Stimulated activated CD4-positive, alpha-beta T cell treated with anti-CD3 and anti-CD28 coated beads, Interleukin-2, amount 100 ng/mL, for 48 hours (primary cell): ENCODE measurements at places on chromosomes 4 and X.

- DNase-seq: no peak
Observed at GRCh38 chrX:145549496-145549895, 268.1 kb upstream of the SLITRK2 start.

DNA sequence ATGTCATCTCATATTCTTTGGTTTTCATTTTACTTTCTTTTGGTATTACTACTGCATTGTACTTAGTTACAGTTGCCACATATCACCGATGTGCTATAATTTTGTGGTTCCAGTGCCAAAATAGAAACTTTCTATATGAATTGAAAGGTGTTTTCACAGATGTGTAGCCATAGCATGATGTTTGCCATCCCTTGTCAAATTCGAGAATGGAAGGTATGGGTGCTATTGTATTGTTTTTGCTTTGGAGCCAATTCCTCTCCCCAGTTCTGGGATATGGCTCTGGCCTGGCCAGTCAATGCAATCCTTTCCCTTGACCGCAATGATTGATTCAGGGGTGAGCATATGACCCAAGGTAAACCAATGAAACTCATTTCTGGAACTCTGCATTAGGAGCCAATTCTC is 86.2 kb upstream of the RPS6KA3 start:
- DNase-seq: no peak

DNA sequence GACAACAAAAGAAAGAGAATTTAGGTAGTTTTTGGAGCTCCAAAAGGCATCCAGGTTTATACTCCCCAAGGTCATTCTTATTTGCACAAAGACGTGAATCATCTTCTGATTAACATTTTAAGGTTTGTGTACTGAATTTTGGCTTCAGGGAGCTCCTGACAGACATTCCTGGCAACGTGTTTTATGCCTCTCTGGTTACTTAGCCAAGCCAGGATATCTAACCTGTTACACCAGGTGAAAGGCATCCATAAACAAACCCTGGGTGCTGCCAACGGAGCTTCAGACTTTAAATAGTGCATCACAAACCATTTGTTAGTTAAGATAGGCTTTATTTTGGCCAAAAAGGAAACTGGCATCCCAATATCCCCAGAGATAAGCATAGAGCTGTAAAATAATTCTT is 997.3 kb downstream of the ARAP2 start:
- DNase-seq: no peak

DNA sequence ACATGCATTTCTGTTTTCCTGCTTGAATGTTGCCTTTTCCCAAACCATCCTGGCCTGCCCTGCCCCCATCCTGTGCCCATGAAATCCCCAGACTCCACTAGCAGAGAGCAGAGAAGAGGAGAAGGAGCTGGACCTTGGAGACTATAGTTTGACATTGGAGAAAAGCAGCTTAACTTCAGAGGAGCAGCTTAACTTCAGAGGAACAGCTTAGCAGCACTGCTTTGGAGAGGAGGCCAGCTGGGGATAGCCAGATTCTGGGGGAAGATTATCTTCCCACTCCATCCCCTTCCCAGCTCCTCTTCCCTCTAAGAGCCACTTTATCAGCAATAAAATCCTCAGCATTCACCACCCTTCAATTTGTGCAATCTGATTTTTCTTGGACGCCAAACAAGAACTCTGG is 443.0 kb downstream of the PCDH10 start:
- no peak for DNase-seq

GRCh38 chrX:41630091-41630490 is 58.7 kb upstream of the GPR34 start:
- no peak for DNase-seq

- DNase-seq: no peak
Observed at GRCh38 chr4:135368831-135369230, 1167.2 kb upstream of the PABPC4L start.

DNA sequence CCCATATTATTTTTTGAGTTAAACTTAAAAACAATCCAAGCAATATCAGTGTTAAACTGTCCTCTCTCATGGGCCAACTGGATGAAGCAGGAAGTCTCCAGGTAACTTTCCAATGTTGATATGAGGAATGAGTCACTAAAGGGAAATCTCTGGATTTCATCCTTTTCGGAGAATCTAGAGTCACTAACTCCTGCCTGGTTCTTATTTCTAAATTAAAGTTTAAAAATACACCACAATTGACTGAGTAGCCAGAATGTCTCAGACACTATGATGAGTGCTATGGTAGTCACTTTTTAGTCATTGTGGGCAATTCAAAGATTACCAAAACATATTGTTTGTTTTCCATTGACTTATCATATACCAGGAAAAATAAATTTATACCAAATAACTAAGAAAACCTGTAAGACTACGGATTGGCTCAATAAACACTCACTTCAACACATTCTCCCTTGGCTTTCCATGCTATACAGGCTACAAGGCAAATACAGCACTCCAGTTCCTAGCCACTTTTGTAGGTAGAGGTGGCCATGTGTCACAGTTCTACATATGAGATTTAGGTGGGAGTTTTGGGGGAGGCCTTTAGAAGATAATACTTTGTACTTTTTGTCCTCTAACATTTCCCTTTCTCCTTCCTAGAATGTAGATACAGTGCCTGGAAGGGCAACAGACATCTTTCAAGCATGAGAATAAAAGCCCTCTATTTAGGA is 8.6 kb downstream of the SLC9B2 start:
- no peak for DNase-seq

DNA sequence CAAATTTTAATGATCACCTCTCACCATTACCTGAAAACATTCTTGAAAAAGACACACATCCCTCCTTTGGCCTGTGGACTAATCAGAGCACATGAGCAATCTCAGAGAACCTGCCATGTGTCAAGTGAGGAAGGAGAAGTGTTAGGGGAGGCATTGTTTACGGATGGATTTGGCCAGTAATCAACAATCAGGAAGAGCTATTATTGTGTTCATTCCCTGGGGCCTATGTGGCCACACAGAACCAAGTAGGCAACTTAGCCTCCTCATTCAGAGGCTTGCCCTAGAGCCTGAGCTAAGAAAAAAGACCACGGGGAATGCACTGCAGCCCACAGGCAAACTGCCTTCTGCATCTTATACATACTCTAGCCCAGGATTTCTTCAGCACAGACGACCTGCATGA is 40.6 kb upstream of the DOCK11 start:
- DNase-seq: no peak

DNA sequence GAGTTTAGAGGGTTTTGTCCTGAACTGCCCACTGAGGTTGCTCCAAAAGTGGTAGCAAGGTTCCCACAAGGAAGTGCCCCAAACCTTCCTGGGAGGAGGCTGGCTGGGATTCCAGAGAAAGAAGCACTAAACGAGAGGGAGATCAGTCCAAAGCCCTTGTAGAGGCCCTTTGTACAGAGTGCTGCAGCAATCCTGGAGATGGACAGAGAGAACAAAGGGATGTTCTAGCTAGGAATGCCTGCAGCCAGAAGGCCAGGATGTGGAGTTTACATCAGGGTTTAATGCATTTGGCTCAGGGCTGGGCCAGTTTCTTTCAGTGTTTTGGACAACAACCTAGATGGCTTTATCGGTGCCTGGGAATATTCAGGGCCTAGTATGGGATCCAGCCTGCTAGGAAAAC is 2155.1 kb upstream of the AGA start:
- DNase-seq: no peak

GRCh38 chrX:118779581-118779980 is 44.0 kb upstream of the ZCCHC12 start:
- DNase-seq: no peak

DNA sequence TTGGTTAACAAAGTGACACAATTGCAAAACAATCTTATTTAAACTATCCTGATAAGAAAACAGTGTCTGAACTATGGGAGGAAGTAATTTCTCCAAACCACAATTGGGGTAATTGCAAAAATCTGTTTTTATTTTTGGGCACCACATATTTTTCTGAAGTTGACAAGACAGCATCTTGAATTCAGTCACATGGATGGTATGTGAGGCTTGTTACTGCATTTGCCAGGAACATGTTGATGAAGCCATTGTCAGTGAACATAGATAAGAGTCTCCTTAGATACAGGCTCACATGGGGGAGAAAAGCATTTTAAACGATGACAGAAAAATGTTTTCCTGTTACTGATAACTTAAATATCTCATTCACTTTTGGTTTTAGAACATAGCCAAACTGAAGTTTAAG is 5.5 kb upstream of the USP53 start:
- no peak for DNase-seq

- DNase-seq: no peak
Observed at GRCh38 chrX:109393859-109394258, 88.0 kb downstream of the GUCY2F start.

DNA sequence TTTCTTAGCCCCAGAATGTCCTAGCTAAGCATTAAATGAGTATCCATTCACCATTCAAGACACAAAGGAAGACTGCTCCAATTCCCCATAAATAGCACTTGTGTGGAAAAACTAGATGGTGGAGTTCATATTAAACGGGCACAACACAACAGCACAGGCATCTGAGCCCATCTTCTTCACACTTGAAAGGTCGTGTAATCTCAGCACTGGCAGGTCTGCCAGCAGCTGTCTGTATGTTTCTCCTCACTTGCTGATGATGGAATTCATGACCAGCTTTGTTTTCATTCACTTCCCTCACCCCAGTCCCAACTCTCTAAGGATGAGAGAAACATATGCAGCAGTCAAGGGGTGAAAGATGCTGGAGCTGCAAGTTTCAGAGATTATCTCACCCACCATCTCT is 148.7 kb downstream of the AFAP1 start:
- DNase-seq: no peak

DNA sequence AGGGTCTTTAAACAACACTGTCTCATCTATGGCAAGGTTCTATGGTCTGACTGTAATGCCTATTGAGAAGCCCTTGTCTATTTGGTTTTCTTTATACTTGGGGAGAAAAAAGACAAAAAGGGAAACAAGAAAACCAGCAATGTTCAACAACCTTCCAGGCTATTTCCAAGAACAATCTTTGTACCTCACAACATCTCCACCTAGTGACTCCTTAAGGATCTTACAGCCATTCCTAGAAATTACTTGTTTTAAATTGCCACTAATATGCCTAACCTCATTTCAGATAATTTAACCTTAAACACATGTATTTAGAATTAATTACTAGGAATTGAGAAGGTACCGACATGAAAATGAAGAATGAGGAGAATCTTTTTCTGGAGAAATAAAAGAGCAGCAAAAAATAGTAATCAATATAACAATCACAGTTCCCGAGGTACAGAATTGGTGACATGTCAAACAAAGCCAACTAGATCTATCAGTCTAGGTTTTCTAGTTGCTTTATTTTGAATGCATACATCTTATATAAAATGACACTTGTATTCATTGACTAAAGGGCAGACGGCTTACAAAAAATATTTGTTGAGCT is 1.6 kb upstream of the RBM46 start:
- no peak for DNase-seq

GRCh38 chrX:143648705-143649104 is 12.8 kb upstream of the SLITRK4 start:
- no peak for DNase-seq

DNA sequence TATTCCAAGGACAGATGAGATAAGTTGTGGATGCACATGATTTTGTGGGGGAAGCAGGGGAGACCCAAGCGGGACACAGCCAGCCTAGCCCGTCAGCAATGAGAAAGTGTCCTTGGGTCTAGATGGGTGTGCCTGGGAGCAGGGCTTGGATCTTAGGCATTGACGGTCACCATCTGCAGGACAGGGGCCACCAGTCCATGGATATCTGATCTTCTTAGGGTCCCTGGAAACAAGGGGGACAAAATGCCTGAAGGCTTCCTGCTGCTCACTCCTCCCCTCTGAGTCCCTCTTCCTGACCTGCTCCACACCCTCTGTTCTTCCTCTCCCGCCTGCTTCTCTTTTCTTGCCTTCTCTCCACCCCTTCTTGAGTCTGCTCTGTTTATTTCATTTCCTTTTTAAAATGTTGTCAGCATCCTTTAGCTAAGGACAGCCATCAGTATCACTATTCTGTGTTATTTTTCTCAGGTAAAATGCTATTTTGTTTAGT is 298.4 kb downstream of the RAPGEF2 start:
- DNase-seq: no peak

DNA sequence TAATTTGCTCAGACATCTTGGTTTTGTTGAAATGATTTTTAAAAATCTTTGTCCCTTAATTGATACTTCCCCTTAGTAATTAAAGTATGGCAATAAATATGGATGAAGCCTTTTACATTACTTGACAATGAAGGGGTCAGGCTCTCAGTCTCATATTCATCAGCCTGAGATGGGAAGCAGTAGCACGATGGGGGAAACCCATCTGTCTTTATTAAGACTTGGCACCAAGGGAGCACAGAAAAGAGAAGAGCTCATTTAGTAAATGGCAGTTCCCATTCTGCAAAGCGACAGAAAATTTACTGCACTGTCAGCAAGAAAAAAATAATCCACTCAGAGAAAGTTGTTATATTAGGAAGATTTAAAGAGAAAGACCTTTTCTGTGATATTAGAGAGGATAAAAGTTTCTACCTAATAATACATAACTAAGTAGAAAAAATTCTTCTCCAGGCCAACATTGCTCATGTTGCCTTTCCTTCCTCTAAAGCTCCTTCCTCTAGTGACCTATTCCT is 7.9 kb upstream of the SERTM2 start:
- no peak for DNase-seq

- no peak for DNase-seq
Observed at GRCh38 chr4:107548211-107548905, 171.7 kb downstream of the PAPSS1 start.

DNA sequence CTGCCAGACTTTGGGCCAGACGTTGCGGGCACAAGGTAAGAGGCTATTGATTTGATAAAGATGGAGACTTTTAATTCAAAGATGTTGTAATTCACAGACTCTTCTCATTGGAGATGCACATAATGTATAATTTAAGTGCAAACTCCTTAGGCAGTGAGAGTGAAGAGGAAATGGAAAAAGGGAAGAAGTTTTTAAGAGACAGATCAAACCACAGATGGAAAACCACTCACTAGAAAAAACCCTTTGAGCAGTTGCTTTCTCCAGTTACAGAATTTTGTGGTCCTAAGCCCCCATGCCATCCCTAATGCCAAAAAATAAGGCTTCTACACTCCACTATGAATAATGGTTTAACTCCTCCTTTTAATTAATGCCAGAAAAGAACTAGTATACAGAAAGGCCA is 977.1 kb upstream of the PRKX start:
- DNase-seq: no peak

- DNase-seq: no peak
Observed at GRCh38 chr4:164847967-164848649, 28.9 kb upstream of the APELA start.

DNA sequence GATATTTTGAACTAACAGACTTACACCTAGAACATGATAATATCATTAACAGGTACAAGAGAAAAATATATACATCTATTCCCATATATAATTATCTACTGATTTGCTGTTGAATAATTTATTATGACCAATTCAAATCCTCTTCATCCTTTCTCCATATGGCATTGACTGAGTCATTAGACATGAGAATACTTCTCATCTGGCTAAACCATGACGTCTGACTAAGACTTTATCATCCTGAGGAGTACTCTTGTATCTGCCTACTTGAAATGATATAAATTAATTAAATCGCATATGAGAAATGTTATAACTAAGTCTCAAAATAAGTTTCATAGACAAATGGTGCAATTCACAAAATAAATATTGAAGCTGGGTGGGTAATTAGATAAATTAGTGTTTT is 67.4 kb downstream of the EMCN start:
- DNase-seq: no peak
